ENCODE measurements at places on chromosomes 7 and 10. TPM values are rescaled to one million over a fixed set of nuclear protein-coding genes. Genes with fewer than 3 reads are reported as not detected.

The UPF2 gene
- 9.6 TPM for total RNA-seq

The GPRIN2 gene
- not detected for total RNA-seq

The PNLIPRP1 gene
- not detected for total RNA-seq

The CDHR3 gene
- total RNA-seq, result 5.0 TPM

The SUN3 gene
- not detected for total RNA-seq

GRCh38 chr7:6558837-6559236, 7.6 kb upstream of the GRID2IP start:
- no peak overlapping the region for H3K4me3 ChIP-seq
- peak; percentile 30 for DNase-seq
- no peaks in the 10 kb centered on the region for H3K36me3 ChIP-seq
- no peaks in the 10 kb centered on the region for H3K27me3 ChIP-seq
- H3K4me1 ChIP-seq, result no peaks in the 10 kb centered on the region

GRCh38 chr7:5210751-5211338, 20.8 kb downstream of the WIPI2 start:
- DNase-seq, result peak; percentile 9
- no peak overlapping the region for H3K4me3 ChIP-seq
- no peaks in the 10 kb centered on the region for H3K4me1 ChIP-seq
- no peaks in the 10 kb centered on the region for H3K27me3 ChIP-seq

DNA sequence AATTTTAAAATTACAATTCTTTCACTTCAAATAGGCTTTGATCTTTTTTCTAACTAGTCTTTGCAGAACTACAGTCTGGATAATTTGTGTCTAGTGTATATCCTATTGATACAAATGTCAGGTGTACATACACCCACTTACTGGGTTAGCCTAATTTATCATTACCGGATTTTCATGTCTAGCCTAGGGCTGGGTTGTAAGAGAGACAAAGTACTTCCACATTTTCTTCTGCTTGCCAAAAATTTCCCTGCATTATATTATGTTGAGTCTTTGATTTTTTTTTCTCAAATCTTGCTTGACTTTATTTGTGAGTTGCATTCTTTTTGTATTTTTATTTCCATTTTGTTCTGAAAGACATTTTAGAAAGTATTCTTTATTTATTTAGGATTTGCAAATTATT, 284.8 kb upstream of the FZD8 start:
- no peaks in the 10 kb centered on the region for H3K36me3 ChIP-seq
- H3K4me3 ChIP-seq, result no peak overlapping the region
- no peak overlapping the region for H3K27ac ChIP-seq
- H3K4me1 ChIP-seq, result no peaks in the 10 kb centered on the region
- no peak for DNase-seq

DNA sequence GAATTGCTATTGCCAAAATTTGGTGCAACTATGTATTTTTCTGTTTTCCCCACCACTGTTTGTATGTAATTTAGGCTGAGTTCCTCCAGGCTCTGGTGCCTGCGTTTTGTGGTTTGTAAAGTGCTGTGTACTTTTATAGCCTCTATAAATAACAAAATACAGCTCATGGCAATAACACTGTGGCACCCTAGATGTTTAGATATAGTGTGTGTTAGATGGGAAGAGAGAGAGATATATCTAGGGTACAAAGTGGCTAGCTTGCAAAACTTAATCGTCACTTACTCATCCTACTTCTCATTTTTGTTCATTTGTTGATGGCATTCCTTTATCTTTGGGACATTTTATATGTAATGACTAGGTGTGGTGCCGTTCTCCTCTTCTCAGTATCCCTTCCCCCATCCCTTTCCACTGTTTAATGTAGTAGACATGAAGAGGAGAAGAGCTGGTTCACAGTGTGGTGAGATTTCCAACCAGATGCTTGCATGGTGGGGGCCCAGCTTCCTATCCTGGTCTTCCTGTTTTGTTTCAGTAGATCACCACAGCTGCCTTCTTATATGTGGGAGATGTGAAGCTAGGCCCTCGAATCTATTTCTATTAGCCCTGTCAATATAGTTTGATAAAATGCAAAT, 115.0 kb downstream of the SND1 start:
- H3K4me3 ChIP-seq, result no peak overlapping the region
- no peaks in the 10 kb centered on the region for H3K36me3 ChIP-seq
- H3K27ac ChIP-seq, result no peak overlapping the region

GRCh38 chr10:26792758-26793495, 67.8 kb downstream of the ABI1 start:
- H3K4me3 ChIP-seq, result no peak overlapping the region
- no peak overlapping the region for H3K27ac ChIP-seq
- peaks cover 15% of the 10 kb centered on the region for H3K4me1 ChIP-seq

DNA sequence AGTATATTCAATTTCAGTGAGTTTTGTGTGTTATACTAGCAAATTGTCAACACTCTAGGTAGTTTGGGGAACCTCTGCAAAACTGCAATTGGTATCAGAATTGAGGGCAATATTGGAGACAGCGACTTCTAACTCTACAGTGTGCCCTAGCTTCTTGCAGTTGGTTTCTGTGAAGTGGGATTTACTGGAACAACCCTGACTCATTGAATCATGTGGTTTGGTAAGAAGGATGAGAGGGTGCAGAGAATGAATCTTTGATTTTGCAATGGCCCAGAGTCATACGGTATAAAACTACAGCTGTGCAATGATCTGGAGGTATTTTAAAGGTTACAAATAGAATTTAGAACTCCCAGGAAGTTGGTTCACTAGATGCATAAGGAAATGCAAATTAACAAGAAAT, 129.1 kb upstream of the PPP1R3A start:
- H3K4me3 ChIP-seq, result no peak overlapping the region
- no peaks in the 10 kb centered on the region for H3K27me3 ChIP-seq
- H3K27ac ChIP-seq, result no peak overlapping the region
- no peak for DNase-seq

DNA sequence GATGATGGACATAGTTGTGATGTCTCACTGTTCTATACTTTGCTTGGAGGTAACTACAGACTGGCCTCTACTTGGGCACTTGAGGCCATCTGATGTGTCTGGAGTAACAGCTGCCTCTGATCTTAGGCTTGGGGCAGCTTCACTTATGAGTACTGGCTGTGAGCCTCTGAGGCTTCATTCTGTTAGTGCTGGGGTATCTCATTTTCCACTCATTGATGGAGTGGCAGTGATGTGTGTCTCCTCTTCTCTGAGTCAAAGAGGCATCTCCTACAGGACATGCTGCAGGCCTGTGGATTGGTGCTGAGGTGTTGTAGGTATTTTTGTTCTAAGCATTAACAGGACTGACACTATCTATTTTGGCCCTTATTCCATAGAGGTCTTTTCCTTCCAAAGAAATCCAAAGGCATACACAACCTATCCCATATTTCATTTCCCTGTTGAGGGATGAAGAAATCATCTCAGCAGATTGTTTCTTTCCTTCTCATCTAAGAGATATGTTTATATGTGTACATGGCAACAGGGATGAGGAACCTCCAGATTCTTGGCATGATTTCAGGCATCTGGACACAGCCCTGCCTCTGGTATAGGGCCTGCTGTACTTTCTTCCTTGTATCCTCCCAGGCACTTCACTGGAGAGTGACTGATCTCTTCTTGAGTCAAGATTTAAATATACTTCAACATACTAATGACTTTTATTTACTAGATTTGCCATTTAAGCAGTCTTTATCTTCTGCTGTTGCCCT, 65.7 kb upstream of the NOBOX start:
- H3K4me1 ChIP-seq, result no peaks in the 10 kb centered on the region
- H3K4me3 ChIP-seq, result no peak overlapping the region
- H3K36me3 ChIP-seq, result no peaks in the 10 kb centered on the region
- H3K27me3 ChIP-seq, result no peaks in the 10 kb centered on the region
- no peak overlapping the region for H3K27ac ChIP-seq
- DNase-seq, result no peak

- no peaks in the 10 kb centered on the region for H3K27me3 ChIP-seq
- peaks cover 11% of the 10 kb centered on the region for H3K4me1 ChIP-seq
- no peak overlapping the region for H3K4me3 ChIP-seq
- no peak for DNase-seq
- no peak overlapping the region for H3K27ac ChIP-seq
Measured at GRCh38 chr10:44952779-44953231, 6.8 kb upstream of the RASSF4 start.

DNA sequence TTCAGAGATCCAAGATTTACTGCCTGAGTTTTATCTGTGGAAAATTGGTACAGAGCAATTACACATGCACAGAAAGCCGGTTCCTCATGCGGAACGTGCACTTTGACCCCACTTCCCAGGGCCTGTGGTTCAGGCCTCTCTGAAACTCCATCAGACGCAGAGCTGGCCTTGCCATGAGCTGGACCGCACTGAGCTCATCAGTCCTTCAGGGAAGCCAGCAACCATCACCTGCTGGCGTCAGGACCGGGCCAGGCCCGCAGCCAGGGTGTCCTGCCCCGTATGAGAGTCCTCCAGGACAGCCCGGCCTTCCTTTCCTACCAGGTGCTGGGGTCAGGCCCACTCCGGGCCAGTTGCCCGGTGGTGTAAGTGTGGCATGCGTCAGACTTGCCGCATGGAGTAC, 446.5 kb upstream of the FOXK1 start:
- H3K4me1 ChIP-seq, result no peaks in the 10 kb centered on the region
- no peak for DNase-seq
- no peaks in the 10 kb centered on the region for H3K36me3 ChIP-seq

DNA sequence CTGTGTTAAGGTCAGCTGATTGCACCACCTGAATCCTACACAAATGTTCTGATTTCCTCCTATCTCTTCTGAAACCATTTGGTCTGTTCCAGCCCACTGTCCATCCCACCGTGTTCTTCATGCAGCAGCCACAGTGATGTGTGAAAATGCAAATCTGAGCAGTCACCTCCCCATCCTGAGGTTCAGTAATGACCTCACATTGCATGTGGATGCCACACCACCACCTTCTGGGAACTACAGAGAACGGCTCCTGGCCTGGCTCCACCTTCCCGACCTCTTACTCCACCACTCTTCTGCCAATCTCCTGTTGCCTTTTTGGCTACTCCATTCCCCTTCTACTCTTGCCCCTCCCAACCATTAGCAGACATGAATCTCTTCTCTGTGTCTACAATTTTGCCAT, 244.4 kb downstream of the TNS3 start:
- H3K36me3 ChIP-seq, result peaks cover 20% of the 10 kb centered on the region
- no peaks in the 10 kb centered on the region for H3K4me1 ChIP-seq
- H3K27me3 ChIP-seq, result no peaks in the 10 kb centered on the region
- H3K4me3 ChIP-seq, result no peak overlapping the region
- no peak for DNase-seq
- no peak overlapping the region for H3K27ac ChIP-seq

- H3K4me1 ChIP-seq, result no peaks in the 10 kb centered on the region
- H3K27me3 ChIP-seq, result no peaks in the 10 kb centered on the region
- no peak for DNase-seq
- no peak overlapping the region for H3K4me3 ChIP-seq
- H3K27ac ChIP-seq, result no peak overlapping the region
- H3K36me3 ChIP-seq, result no peaks in the 10 kb centered on the region
Measured at GRCh38 chr7:2192831-2193534, 39.8 kb downstream of the MAD1L1 start.

DNA sequence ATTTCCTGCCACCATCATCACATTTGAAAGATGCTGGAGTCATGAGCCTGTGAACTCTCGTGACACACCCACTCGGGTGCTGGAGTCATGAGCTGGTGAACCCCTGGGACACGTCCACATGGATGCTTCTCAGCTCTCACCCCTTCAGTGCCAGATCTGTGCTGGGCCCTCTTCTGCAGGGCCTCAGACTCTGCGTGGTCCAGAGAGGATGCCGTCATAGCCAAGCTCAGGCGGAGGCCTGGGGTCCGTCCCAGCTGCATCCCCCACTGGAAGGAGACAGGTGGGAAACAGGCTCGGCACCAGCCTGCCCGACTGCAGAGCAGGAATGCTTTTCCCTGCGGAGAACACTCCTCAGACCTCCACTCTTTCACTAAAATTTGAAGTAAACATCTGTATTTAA, 156.5 kb upstream of the PPP2R2D start:
- H3K27me3 ChIP-seq, result peaks cover 14% of the 10 kb centered on the region
- no peak overlapping the region for H3K27ac ChIP-seq
- H3K4me3 ChIP-seq, result no peak overlapping the region
- no peaks in the 10 kb centered on the region for H3K4me1 ChIP-seq
- H3K36me3 ChIP-seq, result no peaks in the 10 kb centered on the region

DNA sequence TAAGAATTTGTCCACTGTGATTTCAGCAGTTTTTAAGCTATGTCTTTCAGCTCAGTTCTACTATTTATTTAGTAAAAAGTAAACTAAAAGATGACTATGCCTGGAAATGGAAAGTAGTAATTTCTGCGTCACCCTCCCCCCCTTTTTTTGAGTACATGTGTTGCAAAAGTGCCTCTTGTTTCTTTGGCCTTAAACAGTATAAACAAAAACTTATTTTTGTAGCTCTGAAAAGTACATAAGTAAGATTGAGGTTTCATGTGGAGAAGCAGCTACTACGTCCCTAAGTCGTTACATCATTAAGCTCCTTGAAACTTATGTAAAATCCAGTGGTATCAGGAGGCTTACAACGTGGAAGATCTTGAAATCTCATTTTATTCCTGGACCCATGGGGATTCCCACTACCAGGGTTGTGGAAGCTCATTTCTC, 46.3 kb upstream of the HBP1 start:
- H3K4me3 ChIP-seq, result no peak overlapping the region
- H3K36me3 ChIP-seq, result no peaks in the 10 kb centered on the region
- H3K27me3 ChIP-seq, result no peaks in the 10 kb centered on the region
- no peak overlapping the region for H3K27ac ChIP-seq
- no peak for DNase-seq
- no peaks in the 10 kb centered on the region for H3K4me1 ChIP-seq

GRCh38 chr7:156071612-156072011, 259.3 kb upstream of the SHH start:
- DNase-seq, result no peak
- H3K4me1 ChIP-seq, result no peaks in the 10 kb centered on the region
- H3K36me3 ChIP-seq, result no peaks in the 10 kb centered on the region
- H3K27me3 ChIP-seq, result no peaks in the 10 kb centered on the region

- H3K27ac ChIP-seq, result no peak overlapping the region
- H3K4me3 ChIP-seq, result no peak overlapping the region
- no peak for DNase-seq
- H3K4me1 ChIP-seq, result peaks cover 21% of the 10 kb centered on the region
- H3K27me3 ChIP-seq, result no peaks in the 10 kb centered on the region
Measured at GRCh38 chr10:46288601-46289206, 1.9 kb downstream of the ANTXRL start.

- H3K27ac ChIP-seq, result no peak overlapping the region
- DNase-seq, result no peak
- H3K4me3 ChIP-seq, result no peak overlapping the region
- no peaks in the 10 kb centered on the region for H3K27me3 ChIP-seq
Measured at GRCh38 chr7:120180221-120180620, 92.8 kb upstream of the KCND2 start.

DNA sequence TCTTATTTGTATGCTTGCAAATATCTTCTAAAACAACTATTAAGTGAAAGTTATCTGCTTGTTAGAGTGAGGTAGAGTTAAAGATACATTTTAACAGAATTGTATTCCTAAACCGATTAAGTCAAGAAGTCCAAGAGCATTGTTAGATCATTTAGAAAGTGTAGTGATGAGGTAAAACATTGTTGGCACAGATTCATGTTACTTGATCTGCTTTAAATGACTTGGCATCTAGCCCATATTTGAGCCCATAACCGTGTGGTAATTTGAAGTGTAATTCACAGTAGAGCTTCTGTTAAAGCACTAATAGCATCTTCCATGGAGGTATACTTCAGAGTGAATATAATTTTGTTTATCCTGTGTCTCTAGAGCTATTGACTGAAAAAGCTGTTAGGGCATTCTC, 62.1 kb downstream of the PTEN start:
- no peak overlapping the region for H3K27ac ChIP-seq
- DNase-seq, result no peak
- H3K4me3 ChIP-seq, result no peak overlapping the region
- H3K27me3 ChIP-seq, result no peaks in the 10 kb centered on the region
- no peaks in the 10 kb centered on the region for H3K36me3 ChIP-seq

GRCh38 chr7:107907790-107908189, 16.8 kb downstream of the DLD start:
- DNase-seq, result no peak
- H3K27me3 ChIP-seq, result no peaks in the 10 kb centered on the region
- H3K4me1 ChIP-seq, result no peaks in the 10 kb centered on the region
- H3K4me3 ChIP-seq, result no peak overlapping the region

Measured in adrenal gland (tissue), 19 donors.